ENCODE measurements at places on chromosomes 3 and 15.

GRCh38 chr3:1661839-1662238, 436.8 kb upstream of the CNTN4 start:
- DNase-seq, result no peak

- no peak for DNase-seq
These were observed 47.0 kb downstream of the RPLP1 start for GRCh38 chr15:69499521-69500211.

GRCh38 chr15:36793205-36793873, 213.9 kb downstream of the CDIN1 start:
- DNase-seq, result no peak

GRCh38 chr15:28947221-28947674, 61.5 kb downstream of the APBA2 start:
- DNase-seq, result no peak

DNA sequence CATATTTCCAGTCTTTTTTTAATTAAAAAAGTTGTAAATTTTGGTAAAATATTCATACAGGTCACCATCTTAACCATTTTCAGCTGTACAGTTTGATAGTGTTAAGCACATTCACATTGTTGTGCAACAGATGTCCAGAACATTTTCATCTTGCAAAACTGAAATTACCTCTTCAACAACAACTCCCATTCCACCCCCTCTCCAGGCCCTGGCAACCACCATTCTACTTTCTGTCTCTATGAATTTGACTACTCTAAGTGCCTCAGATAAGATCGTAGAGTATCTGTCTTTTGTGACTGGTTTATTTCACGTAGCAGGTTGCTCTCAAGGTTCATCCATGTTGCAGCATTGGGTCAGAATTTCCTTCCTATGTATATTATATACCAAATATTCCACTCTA, 76.0 kb downstream of the SLCO3A1 start:
- no peak for DNase-seq

DNA sequence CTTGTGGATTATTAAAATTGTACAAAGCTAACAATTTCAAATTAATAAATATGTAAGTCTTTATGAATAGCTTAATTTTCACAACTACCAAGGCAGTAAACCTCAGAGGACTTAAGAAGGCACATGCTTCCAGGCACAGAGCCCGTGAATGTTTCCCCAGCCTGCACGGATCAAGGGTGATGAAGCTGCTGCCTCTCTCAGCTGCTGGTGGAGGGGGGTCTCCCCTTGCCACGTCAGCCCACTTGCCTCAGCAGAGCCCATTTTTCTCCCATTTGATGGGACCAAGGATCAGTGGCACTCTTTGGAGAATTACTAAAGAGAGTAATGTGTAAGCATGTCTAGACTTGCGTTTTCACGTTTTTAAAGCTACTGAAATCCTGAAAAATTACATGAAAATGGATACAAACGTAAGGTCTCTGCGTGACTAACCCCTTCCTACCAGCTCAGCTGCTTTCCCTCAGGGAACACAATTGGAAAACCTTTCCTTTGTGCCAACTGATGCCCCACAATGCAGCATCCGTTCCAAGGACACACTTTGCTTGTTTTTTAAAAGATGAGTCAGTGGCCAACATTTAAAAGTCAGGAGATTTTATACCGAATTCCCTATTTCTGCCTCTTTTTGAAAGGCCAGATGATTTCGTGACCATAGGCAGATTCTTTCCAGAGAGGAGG, 494.1 kb downstream of the GABRG3 start:
- no peak for DNase-seq

- DNase-seq, result no peak
These were observed 30.7 kb downstream of the DZIP3 start for GRCh38 chr3:108620250-108620649.

GRCh38 chr15:29795610-29796009, 26.7 kb downstream of the TJP1 start:
- no peak for DNase-seq

DNA sequence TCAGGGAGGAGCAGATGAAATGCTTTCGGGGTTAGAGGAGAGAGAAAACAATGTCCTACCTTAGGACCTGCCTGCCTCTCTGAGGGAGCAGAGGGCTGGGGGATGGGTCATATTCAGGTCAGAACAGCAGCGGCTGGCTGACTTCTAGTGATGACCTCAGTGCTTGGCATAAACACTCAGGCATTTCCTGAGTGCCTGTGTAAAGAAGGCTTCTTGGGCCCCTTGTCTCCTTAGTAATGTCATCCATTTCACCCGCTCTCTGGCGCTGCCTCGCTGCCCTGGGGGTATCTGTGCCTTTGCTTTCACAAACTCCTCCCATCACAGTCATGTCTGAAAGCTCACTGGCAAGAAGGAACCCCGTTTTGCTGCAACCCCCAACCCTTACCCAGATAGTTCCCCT, 82.9 kb upstream of the GSK3B start:
- peak; percentile 91 for DNase-seq

DNA sequence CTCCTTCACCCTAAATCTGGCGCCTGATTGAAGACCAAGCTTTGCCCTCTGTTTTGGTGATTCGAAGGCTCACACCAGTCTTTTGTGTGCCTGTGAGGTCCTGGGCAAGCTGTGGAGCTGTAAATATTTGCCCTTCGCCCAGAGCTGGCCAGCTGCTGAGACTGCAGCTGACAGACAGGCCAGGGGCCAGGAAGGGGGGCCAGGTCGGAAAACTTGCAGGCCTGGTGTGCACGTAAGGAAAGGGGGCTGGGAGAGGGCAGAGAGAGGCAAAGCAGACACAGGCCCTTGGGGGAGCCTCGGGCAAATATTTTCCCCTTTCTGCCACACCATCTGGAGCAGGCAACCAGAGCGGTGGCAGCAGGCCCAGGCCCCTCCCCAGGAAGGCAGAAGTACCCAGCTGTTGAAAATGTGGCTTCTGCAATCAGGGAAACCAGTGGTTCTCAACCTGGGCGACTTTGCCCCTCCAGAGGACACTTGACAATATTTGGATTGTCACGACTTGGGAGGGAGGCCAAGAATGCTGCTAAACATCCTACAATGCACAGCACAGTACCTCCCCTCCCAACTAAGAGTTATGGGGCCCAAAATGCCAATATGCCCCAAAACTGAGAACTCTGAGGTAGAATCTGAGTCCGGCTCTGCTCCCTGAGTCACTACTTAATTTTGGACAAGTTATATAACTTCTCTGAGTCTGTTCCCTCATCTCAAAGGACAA, 2.5 kb downstream of the PDZRN3 start:
- no peak for DNase-seq

GRCh38 chr15:90419738-90420406, 31.8 kb downstream of the IQGAP1 start:
- DNase-seq, result peak; percentile 92

GRCh38 chr3:150299201-150299600, 108.9 kb upstream of the TSC22D2 start:
- DNase-seq, result peak; percentile 48

DNA sequence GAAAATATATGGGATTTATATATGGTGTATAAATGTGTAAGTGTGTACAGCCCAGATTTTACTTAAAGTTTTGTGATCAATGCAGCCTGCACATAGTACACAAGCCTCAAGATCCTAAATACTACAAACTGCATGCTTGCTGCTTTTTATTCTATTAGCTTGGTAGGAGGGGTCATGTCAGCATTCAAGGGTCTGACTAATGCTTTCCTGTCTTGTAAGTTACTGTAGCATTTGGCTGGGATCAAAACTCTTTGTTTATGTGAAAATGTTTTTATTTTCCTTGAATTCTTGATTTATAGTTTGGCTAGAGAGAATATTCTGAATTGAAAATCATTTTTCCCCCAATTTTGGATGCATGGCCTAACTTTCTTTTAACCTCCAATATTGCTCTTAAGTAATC, 370.9 kb downstream of the NSUN3 start:
- no peak for DNase-seq

DNA sequence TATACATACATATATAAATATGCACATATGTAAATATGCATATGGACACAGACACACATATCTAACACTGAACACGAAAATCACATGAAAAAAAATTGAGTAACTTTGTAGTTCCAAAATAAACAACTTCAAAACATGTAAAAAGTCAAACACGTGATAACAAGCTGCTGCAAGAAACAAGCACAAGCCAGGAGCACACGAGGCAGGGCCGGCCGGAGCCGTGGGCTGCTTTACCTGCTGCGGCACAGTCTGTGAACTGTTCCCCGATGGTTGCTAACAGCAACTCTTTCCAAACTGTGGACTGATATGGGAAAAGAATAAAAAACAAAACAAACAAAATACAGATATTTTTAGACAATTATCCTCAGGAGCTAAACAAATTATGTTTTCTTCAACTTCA, 31.6 kb downstream of the EIF4E3 start:
- DNase-seq, result no peak

DNA sequence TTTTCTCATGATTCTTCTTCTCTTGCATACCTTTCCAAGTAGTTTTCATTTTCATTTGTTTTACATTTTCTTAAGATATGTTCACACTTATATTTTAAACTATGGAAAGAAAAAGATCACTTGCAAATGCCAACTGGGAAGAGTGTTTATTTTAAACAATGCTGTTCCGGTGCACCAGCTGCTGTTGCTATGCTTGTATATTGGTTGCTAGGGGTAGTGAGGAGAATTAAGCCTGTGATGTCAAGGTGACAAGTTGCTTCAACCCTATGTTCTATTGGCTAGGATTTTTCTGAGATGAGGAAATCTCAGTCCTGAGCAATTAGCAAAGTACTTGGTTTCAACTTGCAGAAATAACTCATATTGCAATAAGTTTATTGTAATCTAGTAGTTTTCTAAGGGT, 500.1 kb downstream of the MFSD1 start:
- no peak for DNase-seq

DNA sequence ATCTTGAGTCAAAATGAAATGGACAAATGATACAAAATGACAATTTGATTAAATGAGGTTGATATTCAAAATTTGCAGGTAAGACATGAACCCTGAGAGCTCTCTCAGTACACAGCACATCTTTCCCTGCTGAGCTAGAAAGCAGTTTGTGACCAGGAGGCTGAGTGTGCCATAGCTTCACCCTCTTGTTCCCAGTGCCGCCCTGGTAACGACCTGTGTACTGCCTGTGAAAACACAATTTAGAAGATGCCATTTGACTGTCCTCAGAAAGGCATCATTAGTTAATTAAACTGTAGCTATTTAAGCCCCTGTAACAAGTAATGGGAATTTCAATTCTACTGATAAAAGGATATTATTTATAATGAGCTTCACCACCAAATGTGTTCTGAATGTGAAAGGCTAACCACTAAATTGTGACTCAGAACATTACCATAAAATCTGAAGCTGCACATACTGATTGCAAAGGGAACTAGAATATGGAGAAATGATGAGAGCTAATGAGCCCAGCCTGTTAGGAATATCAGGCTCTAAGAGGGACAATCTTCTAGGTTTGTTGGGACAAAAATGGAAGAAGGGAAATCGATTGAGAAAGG, 212.9 kb upstream of the ARPP21 start:
- no peak for DNase-seq

DNA sequence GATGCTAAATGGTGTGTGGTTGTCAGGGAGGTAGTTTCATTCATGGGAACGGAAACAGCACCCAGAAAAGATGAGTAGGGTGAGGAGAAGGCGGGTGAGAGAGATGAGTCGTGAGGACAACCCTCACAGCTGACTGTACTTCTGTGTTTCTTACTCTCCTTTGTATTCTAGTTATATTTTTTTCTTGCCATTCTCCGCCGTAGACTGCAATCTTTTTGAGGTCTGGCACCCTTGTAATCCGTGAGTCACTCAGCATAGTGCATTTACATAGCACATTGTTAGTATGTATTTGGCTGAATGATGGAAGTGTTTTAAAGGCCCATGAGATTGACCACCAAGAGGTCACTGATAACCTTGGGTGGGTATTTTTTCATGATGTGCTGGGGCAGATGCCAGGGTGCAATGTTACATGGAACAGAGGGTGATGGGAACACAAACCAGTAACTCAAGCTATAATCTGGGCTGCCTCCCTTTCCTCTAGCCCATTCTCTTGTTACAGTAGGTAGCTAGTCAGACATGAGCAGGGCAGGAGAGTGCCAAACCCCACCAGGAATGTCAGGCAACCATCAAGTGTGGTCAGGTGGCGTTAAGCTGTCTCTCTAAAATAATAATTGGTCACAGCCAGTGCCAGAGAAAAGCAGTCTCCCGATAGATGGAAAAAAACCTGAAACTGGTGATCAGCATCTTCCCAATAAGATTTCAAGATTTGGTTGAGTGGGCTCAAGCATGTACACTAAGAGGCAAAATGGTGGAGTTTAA, 18.8 kb upstream of the DGKG start:
- DNase-seq, result no peak

GRCh38 chr3:126984391-126985131, 1.6 kb downstream of the PLXNA1 start:
- DNase-seq, result no peak

DNA sequence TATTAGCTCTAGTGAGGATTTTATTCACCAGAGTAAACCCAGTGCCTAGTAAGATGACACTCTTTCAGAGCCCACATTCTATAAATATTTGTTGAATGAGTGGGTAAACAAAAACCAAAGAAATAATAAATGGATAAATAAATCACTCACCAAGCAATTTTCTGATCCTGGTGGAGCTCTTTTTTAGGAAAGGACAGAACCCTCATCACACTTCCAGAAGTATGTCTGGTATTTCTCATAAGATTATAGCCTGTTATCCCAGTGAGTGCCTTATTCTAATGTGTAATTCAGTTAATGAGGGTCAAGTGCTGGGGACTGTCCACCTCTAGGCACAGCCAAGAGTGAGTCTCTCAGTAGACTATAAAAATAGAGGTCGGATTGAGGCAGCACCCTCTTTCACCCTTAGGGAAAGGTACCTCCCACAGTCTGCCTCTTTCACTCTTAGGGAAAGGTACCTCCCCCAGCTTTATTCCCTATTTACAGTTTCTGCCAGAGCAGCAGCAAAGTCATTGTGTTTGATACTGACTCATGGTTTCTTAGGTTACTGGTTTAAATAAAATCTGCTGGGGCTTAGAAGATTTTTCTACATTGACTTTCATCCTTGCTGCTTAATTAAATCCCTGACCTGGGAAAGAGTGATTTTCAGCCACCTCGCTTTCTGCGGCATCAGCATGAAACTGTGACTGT, 145.0 kb downstream of the STAC start:
- peak; percentile 80 for DNase-seq

DNA sequence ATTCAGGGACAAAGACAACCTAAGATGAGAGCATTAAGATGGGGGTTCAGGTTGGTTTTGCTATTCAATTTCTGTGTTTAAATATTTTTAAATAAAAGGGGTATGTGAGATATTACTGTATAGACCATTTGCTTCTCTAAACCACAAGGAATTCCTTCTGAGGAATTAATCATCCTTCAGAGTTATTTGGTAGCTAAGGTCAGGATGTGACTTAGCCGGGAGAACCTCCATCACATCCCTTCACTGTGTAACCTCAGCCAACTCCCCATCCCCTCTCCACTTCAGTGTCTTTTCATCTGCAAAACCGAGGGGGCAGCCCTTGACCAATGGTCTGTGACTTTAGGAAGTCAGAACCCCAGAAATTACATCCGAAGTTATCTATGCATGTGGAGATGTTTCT, 48.7 kb upstream of the SKOR1 start:
- peak; percentile 46 for DNase-seq

Measured in fibroblast of skin of right quadriceps (primary cell).